ENCODE measurements at places on chromosomes 6 and 20.

DNA sequence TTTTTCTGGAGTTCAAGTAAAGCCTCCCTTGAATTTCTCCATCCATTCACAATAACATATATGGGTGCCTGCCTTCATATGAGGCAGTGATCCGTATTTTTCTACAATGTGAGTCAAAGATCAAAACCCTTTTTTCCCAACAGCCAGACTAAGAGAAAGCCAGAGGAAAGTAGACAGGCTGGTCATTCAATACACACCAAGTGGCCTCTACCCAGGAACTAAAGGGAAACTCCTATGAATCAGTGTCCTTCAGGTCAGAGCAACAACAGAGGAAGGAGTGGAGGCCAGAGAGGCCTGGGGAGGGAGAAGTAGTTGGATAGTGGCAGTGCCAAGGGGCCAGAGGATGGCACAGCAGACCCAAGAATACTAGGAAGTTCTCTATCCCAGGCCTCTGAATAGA is 23.8 kb downstream of the SIM1 start:
- no peak for DNase-seq

GRCh38 chr20:48065833-48066232 is 280.6 kb upstream of the SULF2 start:
- DNase-seq, result no peak

GRCh38 chr6:170066679-170067078 is 224.2 kb downstream of the DLL1 start:
- no peak for DNase-seq

DNA sequence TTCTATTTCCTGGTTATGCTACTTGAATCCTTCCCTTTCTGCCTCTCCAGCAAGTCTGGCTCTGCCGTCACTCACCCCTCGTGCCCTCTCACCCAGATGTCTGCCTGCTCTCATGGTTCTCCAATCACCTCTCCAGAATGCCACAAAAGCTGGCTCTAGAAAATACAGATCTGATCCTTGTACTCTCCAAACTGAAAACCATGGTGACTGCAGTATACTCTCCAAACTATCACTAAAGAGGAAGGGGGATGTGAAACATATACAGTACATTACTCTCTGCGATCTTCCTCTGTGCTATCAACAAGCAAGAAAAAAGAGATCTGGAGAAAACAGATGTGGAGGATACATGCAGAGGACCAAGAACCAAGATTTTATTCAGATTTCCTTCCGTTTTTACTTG is 91.1 kb downstream of the ATXN1 start:
- DNase-seq, result no peak

- DNase-seq, result no peak
Measured at GRCh38 chr20:2709205-2709981, 16.8 kb downstream of the EBF4 start.

DNA sequence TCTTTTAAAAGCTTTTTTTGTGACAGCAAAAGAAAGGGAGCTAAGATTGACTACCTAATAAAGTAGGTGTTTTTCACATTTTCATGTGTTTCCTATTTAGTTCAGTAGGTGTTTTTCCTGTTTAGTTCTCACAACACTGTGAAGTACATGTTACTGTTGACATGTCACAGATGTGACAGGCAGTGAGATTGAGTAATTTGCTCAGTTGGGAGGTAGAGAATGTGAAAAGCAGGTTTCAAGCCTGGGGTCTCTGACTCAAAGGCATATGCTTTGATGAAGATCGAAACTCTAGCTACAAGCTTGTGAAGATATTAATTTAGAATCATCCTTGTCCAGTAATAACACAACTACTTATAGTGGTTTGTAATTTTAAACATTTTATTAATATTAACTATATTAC is 43.1 kb downstream of the SLX4IP start:
- peak; percentile 51 for DNase-seq

DNA sequence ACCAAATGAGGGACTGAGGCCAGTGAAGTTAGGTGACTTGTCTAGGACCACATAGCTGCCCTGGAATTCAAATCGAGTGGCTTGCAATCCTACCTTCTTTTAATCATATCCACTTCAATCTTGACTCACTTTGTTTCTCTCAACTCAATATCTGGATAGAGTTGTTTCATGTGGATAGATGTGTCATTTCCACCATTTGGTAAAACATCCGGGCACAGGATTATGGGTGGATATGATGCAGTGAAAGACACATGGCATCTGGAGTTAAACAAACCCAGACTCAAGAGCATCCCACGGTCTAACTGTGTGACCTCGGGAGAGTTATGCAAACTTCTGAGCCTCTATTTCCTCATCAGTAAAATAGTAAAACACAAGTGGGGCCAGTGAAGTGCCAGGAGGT is 103.6 kb upstream of the CNKSR3 start:
- no peak for DNase-seq

DNA sequence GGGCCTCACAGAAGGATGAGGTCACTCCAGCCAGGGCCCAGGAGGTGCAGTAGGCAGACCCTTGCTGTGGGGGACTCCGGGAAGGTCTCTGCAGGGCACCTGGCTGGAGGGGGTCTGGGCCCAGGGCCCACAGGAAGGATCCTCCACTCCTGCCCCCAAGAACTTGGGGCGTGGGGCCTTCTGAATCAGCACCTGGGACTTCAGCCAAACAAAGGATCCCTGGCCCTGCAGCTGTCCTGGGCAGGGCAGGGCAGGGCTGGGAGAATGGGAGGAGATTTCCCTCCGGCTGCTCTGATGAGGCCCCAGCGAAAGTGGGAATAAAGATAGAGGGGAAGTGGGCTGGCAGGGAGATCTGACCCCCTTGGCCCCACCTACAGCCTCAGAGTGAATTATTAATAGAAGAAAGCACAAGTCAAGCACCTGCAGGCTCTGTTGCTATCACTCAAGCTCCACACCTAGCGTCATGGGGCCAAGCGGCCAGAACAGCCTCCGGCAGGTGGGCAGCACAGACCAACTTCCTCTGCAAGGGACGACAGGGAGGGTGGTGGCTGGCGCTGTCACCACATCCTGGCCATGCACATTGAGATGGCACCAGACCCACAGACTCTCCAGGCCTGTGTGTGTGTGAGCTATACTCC is 61.6 kb upstream of the MRPS10 start:
- peak; percentile 19 for DNase-seq

- peak; percentile 57 for DNase-seq
Measured at GRCh38 chr6:1381481-1382330, 7.7 kb upstream of the FOXF2 start.

- no peak for DNase-seq
Measured at GRCh38 chr20:51348876-51349275, 193.6 kb downstream of the NFATC2 start.

DNA sequence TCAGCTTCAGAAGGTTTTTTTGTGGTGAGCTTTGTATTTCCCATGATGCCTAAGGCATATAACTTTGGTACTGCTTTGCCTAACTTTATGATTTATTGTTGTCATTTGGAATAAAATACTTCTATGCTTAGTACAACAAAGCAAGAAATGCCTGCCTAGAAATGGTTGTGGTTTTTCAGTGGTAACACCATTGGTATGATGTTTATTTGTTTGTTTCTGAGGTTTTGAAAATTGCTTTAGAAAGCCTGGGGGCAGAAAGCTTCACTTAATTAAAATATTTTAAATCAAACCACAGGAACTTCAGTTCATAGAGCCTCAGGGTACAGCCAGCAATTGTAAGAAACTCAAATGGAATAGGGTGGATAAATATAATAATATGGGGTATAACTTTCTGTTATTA is 351.2 kb upstream of the MAP3K7 start:
- DNase-seq, result no peak

DNA sequence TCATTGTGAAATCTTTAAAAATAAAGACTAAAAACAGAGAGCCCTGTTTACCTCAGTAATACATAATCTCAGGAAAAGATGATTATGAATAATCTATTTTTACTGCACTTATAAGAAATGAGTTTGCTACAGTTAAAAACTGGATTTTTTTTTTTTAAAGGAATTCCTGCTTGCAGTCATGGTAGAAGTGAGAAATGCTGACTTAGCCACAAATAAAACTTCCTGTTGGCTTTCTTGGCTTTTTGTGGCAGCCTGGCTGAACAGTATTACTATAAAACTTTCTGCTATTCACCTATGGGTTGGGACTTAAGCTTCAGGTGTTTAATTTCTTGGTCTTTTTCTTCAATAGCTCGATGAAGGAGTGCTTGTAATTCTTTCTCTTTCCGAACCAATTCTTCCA is 12.0 kb upstream of the MAP7 start:
- no peak for DNase-seq

DNA sequence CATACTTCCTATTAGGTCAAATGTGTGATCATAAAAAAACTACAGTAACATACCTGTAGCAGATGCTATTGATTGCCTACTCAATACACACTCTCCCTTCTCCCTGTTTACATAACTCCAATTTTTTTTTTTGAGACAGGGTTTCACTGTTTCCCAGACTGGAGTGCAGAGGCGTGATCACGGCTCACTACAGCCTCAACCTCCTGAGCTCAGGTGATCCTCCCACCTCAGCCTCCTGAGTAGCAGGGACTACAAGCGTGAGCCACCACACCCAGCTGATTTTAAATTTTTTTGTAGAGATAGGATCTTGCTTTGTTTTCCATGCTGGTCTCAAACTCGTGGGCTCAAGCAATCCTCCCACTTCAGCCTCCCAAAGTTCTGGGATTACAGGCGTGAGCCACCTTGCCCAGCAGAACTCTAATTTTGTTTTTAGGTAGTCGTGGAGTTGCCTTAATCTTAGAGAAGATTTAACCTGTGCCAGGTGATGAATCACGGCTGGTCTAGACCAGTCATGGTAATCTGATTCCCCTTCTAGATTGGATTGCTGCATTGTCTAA is 14.0 kb upstream of the KIF3B start:
- DNase-seq, result no peak

- DNase-seq, result no peak
Measured at GRCh38 chr20:38049800-38050199, 16.3 kb downstream of the RPRD1B start.

DNA sequence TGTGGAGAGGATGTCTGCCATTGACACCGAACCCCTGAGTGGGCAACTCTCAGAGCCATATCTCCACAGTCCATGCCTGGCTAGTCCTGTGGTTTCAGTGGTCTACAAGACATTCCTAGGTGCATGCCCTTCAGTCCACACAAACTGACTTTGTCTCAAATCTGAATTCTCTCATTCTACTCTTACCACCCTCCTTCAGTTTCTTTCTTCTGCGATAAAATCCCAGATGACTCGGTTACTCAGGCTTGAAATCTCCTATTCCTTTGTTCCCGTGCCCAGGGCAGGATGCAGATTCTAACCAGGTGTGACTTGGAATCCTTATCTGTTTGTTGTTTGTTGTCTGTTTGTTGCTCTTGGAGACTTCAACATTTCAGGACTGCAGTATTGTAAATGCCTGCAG is 9.3 kb downstream of the CDS2 start:
- DNase-seq, result no peak

- no peak for DNase-seq
Measured at GRCh38 chr20:38095017-38095686, 61.6 kb downstream of the RPRD1B start.

- DNase-seq, result peak; percentile 9
Measured at GRCh38 chr20:46111028-46111835, 6.9 kb upstream of the CD40 start.

DNA sequence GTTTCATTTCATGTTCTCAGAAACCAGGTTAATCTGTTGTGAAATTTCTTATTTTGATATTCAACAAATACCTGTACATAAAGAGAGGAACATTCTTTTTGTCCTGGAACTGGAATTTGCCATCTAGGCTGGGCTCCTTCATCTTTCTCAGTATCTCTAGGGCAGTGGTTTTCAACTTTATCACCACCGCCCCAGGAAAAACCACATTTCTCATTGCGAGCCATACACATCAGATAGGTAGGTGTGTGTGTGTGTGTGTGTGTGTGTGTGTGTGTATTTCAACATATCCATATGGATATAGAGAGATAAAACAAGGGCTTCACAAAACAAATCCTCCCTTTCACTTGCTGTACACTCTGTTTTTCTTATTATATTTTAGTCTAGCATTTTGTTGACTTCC is 24.1 kb downstream of the BFSP1 start:
- peak; percentile 24 for DNase-seq

Measured in activated CD4-positive, alpha-beta T cell treated with anti-CD3 and anti-CD28 coated beads, Interleukin-2, Interleukin-4, amounts not matched to agents 100 ng/mL and 50 ng/mL, durations not matched to agents 16 hours and 8 hours (primary cell).